ENCODE measurements at places on chromosomes 12 and 14.

- DNase-seq = no peak
These were observed 77.3 kb upstream of the RPH3A start for GRCh38 chr12:112714166-112714710.

GRCh38 chr14:61217516-61217915, 63.6 kb downstream of the TMEM30B start:
- DNase-seq = no peak

- no peak for DNase-seq
These were observed 11.7 kb downstream of the ELK3 start for GRCh38 chr12:96205908-96206307.

- DNase-seq = no peak
These were observed 367.3 kb downstream of the C12orf50 start for GRCh38 chr12:87661786-87662377.

GRCh38 chr12:111250251-111250881, 118.5 kb downstream of the PHETA1 start:
- no peak for DNase-seq

DNA sequence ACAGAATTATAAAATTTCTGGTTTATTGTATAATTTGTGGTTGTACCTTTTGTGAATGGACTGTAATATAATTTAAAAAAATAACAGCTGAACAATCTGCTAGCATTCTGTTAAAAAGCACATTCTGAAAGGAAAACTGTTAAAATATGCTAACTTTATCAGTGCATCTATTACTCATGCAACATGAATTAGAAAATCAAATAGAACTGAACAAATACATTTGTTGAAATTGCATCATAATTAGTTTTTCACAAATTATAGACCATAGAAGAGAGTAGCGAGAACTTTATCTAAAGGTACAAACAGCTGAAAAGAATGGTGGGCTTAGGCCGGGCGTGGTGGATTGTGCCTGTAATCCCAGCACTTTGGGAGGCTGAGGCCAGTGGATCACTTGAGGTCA, 33.0 kb downstream of the PTPN21 start:
- no peak for DNase-seq

DNA sequence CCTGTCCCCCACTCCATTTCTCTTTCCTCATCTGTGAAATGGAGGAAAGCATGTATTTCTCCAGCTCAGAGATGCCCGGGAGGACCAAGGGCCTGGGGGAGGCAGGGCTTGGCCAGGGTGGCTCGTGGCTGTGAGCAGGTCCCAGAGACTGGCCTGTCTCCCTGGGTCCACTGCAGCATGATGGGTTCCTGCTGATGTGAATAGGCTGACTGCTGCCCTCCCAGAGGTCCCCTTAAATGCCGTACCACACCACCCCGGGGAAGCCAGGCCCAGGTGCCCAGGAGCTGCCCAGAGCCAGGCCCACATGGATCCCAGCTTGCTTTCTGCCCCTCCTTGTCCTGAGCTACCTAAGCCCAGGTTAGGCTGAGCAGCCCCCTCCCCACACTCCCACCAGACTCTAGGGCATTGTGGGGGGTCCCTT, 158.2 kb upstream of the C14orf180 start:
- no peak for DNase-seq

DNA sequence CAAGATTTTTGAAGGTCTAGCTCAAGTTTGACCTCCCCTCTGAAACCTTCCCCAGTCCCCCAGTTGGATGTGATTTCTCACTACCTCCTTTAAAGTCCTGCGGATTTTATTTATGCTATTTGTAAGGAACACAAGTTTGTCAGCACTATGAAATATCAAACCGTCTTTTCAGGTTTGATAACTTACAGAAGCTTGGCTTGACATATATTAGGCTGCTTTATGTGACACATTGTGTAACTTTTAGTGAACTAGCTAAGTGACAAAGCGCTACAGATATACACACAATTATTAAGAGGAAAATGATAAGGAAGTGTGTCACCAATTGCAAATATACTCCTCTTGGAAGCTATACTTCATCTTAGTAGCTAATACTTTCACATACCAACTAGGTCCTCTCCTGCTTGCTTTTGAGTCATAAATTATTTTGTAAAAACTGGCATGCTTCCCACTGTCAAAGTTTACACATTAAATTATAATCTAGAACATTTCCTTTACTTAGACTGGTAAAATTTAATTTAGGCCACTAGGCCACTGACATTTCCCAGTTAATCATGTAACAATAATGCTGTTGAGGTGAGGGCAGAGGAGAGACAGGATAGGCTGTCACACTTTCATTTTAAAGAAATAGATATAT, 149.5 kb downstream of the TMTC3 start:
- DNase-seq = no peak

Data from stimulated activated CD4-positive, alpha-beta T cell treated with anti-CD3 and anti-CD28 coated beads, Interleukin-15, amount 100 ng/mL, for 1 hour (primary cell).